DMS153 (cell line): ENCODE measurements at places on chromosomes 13 and 19.

- DNase-seq: no peak
Observed at GRCh38 chr19:3818466-3818865, 32.3 kb upstream of the MATK start.

DNA sequence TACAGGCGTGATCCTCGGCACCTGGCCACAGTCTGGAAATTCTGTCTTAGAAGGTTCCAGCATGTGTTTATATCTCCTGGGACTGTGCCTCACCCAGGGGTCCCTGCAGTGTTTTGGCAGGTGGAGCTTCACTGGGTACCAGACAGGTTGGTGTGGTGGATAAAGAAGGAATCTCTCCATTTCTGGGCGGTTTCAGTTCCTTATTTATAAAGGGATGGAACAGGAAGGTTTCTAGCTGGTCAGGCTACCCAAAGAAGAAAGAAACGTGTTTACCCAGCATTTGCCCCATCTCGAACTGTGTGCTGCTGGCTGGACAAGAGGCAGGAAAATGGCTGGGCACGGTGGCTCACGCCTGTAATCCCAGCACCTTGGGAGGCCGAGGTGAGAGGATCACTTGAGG, 9.8 kb downstream of the PNPLA6 start:
- DNase-seq: no peak

GRCh38 chr13:93847162-93847561, 620.6 kb downstream of the GPC6 start:
- no peak for DNase-seq

DNA sequence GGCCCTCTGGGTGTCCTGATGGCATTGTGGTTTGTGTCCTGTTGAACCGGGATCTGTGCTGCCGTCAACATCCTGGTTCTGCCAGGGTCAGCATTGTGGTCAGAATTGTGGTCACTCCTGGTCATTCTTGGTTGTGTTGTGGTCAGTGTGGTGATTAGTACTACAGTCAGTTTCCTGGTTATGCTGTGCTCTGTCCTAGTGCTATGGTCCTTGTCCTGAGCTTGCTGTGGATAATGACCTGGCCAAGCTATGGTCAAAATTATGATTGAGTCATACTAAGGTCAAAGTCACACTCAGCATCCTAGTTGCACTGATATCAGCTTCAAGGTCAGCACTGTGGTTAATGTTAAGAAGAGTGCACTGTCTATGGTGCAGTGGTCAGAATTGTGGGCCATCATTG, 4.5 kb upstream of the OLFM2 start:
- no peak for DNase-seq

DNA sequence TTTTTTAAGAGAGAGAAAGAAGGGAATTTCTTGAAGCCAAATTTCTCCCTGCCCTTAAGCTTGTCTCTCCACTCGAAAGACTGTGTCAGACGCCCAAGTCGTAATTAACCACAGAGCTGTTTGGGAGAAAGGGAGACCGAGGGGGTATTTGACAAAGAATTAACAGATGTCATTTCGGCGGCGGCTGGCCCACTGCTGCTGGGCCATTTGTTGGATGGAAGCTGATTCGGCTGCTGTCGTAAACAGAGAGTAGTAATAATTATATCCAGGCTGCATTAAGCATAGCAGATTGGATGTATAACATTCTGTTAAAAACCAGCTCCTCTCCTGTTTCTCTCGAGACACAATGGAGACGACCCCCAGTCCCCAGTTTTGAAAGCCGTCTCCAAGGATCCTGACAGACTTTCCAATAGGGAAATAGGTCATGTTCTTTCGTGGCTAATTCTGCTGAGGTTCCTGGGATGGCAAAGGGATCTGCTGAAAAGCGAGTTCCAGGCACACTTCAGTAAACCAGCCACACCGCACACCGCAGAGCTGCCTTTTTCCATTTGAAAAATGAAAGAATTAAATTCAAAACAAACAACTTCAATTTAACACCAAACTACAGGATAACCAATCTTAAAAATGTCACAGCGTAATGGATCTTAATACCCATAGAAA, 71.5 kb downstream of the KCTD15 start:
- DNase-seq: no peak

- no peak for DNase-seq
Observed at GRCh38 chr19:16899566-16900075, 10.8 kb downstream of the F2RL3 start.

- no peak for DNase-seq
Observed at GRCh38 chr13:96065849-96066248, 12.6 kb upstream of the UGGT2 start.

DNA sequence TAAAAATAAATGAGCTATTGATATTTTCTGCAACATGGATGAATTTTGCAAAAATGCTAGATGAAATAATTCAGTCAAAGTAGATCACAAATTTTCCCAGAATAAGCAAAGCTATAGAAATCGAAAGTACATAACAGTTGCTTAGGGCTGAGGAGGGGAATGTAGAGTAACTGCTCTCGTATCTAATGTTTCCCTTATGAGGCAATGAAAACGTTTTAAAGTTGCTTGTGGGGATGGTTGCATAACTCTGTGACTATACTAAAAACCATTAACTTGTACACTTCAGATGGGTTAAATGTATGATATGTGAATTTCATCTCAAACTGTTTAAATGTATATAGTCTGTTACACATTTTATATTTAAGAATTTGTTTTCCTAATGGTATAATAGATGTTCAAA, 231.7 kb downstream of the GGACT start:
- no peak for DNase-seq

DNA sequence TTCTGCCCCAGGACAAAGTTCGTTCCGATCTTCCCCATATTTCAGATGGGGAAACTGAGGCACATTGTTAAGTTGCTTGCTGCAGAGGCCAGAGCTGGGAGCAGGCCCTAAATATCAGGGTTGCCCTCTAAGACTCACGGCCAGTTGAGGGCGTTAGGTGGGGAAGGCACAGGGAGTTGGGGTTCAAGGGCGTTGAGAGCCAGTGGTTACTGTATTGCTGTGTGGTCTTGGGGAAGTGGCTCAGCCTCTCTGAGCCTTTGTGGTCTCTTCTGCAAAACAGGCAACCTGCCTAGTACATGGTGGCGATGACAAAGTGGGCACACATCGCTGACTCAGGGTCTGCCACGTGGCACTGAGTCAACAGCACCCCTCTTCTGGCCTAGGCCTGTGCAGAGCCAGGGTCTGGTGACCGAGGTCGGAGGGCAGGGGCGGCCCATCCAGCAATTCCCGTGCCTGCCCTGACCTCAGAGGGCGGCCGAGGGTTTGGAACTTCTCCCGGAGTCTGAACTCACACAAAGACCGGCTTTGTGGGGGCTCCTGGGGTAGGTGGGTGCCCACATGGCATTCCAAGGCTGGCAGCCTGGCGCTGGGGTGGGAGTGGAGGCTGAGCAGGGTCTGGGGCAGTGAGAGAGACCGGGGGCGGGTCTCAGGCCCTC, 10.2 kb downstream of the TNFAIP8L1 start:
- no peak for DNase-seq

- DNase-seq: no peak
Observed at GRCh38 chr13:97385146-97385545, 48.8 kb upstream of the RAP2A start.

DNA sequence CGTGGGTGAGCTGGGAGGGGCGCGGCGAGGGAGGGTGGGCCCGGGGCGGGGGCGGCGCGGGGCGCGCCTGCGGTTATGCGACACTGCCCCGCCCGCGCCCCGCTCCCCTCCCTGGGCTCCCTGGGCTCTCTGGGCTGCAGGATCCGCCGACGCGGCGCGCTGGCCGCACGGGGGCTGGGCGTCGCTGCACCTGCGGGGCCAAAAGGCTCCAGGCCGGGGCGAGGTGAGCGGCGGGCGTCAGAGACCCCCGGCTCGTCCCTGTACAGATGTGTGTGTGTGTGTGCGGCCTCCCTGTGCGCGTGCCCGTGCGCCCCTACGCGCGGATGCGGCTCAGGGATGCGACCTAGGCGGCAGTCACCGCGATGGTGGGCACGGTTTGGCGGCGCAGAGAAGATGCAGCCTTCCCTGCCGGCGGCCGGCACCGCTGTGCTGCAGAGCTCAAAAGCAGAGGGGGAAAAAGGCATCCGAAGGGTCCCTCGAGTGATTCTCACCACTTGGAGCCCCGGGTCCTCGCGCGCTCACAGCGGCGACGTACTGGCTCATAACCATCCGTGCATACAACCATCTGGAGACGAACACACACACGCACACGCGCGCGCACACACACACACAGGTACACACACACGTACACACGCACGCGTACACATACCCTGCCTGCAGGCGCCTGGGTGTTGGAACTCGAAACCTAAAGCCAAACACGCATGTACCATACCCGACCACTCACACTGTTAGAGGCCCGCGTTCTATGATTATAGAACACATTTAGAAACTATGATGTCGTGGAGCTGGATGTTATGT, 709 bp downstream of the ATP8A2 start:
- DNase-seq: no peak

DNA sequence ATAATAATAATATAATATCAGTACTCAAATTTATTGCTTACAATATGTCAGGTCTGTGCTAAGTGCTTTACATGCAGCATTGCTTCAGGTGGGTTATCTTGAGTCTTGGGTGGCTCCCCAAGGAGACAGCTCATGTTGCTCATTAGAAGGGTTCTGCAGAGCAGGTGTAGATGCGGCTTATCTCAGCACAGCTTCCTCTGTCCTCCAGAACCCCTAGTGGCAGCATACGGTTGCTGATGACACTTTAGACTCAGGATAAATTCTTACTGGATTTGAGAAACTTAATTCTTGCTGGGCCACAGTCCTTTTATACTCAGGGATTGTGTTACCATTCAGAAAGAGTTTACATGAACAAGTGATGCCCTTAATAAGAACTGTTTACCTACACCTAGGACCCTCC, 8.9 kb downstream of the COG3 start:
- DNase-seq: no peak

DNA sequence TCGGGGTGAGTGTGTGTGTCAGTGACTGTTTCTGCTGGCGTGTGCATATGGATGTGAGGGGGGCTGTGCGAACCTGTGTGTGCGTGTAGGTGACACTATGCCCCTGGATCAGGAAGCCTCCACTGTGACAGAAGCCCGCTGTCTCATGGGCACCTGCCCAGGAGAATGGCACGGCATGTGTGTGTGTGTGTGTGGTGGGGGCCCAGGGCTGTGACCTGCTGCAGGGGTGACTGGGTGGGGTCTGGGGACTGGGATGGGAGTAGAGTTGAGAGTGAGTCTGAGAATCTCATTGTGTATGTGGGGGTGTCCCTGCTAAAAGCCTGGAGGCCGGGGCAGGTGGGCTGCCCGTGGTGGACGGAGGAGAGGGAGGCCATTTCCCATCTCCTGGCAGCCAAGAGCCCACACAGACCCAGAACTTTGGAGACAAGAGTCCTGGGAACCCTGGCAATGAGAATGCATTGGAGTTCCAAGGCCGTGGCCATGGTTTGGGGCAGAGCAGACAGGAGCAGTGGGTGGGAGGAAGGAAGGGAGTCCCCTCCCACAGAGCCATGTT, 6.4 kb upstream of the TPM4 start:
- DNase-seq: no peak

DNA sequence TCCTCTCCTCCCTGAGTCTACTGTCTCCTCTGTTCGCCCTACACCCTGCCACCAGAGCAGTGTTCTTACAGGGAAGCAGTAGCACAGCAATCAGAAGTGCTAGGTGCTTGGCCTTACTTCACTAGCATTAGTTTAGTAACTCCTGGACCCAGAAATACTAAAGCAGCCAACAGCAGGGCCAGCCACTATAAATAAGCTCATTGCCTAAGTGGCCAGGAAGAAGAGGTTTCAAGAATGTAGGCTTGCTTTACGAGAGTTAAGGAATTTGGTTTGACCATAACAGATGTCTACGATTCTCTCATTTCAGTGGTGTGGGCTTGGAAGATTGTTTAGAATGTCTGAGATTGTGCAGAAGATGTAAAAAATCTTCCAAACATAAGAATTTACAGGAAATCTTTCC, 103.3 kb downstream of the ZAR1L start:
- DNase-seq: no peak

DNA sequence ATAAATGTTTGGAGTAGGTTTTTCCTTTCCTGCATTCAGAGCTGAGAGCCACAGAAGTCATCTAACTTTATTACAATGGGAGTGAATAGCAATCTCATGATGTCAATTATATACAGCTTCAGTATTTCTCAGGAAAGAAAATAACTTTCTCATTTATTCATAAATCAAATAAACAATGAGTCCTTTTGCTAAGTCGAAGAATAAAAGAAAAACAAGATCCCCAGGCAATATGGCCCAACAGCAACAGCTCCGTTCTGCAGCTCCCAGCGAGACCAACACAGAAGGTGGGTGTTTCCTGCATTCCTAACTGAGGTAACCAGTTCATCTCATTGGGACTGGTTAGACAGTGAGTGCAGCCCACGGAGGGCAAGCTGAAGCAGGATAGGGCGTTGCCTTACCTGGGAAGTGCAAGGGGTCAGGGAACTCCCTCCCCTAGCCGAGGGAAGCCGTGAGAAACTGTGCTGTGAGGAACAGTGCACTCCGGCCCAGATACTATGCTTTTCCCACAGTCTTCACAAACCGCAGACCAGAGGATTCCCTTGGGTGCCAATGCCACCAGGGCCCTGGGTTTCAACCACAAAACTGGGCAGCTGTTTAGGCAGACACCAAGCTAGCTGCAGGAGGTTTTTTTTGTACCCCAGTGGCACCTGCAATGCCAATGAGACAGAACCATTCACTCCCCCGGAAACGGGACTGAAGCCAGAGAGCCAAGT, 128.2 kb downstream of the SLITRK1 start:
- DNase-seq: no peak

DNA sequence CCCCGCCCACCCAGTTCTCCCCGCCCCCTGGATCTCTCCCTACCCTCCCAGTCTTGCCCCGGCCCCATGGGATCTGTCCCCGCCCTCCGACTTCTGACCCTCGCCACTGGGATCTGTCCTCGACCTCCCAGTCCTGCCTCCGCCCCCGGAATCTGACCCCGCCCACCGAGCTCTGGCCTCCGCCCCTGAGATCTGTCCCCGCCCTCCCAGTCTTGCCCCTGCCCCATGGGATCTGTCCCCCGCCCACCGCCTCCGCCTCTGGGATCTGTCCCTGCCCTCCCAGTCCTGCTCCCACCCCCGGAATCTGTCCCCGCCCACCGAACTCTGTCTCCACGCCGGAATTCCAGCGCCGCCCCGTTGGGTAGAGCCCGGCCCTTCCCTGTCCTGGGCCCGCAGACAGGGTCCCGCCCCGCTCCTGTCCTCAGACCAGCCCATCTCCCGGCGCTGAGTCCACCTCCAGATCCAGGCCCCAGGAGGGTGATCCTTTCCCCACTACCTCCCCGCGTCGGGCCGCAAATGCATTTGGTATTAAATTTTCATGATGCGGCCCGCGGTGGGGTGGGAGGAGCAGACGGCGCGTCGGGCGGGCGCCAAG, 1.5 kb upstream of the SLC17A7 start:
- peak; percentile 56 for DNase-seq

GRCh38 chr13:102484329-102484728, 82.5 kb upstream of the FGF14 start:
- no peak for DNase-seq
